Panc1 (cell line): ENCODE measurements at places on chromosomes 7 and 10.
A peak's percentile ranks its signal among the peaks of the same experiment; 100 is the strongest.

GRCh38 chr7:148598351-148598750 is 7.8 kb downstream of the C7orf33 start:
- DNase-seq: no peak

GRCh38 chr7:116122972-116123595 is 87.3 kb upstream of the TES start:
- peak; percentile 17 for DNase-seq

GRCh38 chr7:26685606-26686005 is 178.8 kb downstream of the SKAP2 start:
- DNase-seq: no peak

DNA sequence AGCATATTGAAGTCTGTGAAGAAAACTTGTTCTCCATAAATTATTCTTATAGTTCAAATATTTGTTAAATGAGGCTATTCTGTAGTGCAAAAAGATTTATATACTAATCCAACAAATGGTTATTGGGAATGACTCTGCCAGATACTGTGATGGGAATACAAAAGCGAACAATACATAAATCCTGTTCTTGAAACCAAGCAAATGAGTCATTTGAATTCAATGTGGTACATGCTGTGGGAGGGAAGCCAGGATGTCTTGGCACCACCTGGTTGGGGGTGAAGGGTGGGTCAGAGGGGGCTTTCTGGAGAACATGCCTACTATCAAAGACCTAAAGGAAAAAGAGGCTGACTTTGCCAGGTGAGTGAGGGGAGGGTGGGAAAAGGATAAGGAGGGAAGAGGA is 594.2 kb downstream of the CALN1 start:
- DNase-seq: no peak

- DNase-seq: no peak
Measured at GRCh38 chr7:142018154-142018553, 22.5 kb downstream of the MGAM start.

GRCh38 chr10:63539994-63540393 is 18.8 kb downstream of the REEP3 start:
- no peak for DNase-seq

DNA sequence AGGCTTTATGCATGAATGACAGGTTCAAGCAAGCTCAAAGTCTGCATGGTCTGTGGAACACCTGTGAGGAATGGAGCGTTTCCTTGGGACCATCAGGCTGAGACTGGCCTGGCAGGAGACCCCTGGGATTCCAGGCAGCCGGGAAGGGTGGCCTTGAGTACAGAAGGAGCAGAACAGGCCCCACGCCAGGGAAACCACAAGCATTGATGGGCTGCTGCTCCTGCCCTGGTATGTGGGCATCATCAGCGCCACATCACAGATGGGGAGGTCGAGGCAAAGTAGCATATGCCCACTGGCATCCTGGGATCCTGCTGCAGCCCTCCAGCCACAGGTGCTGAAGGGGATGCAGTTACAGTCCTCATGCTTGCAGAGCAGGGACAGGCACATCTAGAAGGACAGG is 40.9 kb downstream of the ANTXRL start:
- no peak for DNase-seq

GRCh38 chr7:93574646-93575554 is at the start of gene CALCR:
CALCR (minus strand) TSS chr7:93574724; CDS start chr7:93486981, 87,743 bp downstream.
- DNase-seq: no peak

DNA sequence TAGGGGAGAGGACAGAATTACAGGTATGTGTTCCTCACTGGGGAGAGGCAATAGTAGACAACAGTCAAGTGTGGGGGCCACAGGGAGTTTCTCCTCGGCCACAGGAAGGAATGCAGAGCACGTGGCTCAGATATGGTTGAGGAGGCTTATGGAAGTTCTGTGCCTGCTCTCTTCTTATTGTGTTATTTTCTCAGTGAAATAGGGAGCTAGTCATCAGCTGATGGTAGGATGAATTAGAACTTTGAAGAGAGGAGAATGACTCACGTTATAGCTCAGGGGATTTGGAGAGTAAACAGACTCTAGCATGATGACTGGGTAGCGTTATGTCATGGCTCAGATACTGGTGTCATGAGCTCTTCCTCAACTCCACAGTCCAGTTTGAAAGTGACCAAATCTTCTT is 308.3 kb upstream of the IGFBP3 start:
- DNase-seq: peak; percentile 43

- DNase-seq: no peak
Measured at GRCh38 chr10:132643709-132644526, 106.3 kb downstream of the INPP5A start.

GRCh38 chr10:8407501-8408021 is 353.1 kb downstream of the GATA3 start:
- no peak for DNase-seq

GRCh38 chr7:40463446-40463845 is 328.6 kb downstream of the SUGCT start:
- DNase-seq: no peak

DNA sequence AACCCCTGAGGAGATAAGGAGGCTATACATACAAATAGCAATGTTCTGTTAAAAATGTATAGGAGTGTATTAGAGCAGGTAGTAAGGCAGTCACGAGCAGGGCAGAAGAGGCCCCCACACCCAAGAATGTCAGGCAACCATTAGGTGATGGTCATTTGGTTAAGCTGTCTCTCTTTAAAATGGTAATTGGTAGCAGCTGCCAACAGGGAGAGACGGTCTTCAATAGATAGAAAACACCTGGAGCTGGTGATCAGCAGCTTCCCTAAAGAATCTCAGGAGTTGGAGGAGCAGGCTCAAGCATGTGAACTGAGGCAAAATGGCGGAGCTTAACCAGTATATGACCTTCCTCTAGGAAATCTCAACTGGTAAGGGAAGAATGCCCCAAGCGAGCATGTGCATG is 26.4 kb upstream of the HTR5A start:
- DNase-seq: no peak

GRCh38 chr10:4825868-4826791 is at the start of gene AKR1E2:
AKR1E2 (plus strand) TSS chr10:4826207; CDS start chr10:4826325, 118 bp downstream.
- DNase-seq: no peak

GRCh38 chr10:86287966-86288579 is 78.5 kb downstream of the GRID1 start:
- no peak for DNase-seq

DNA sequence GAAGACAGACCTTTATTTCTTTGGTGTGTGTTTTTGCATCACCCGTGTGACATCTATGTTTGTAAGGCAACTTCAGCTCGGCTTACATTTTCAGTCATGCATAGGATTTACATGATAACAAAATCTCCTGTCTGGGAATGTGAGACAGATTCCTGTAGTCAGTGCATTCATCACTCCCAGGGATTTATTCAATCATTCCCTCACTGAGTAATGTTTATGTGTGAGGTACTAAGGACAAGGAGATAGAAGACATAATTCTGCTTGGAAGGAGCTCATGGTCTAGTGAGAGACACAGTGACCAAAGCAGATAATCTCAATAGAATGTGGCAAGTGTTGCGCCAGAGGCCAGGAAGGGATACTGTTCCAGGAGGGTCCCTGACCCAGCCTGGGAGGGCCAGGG is 35.2 kb upstream of the BMPER start:
- no peak for DNase-seq

- DNase-seq: no peak
Measured at GRCh38 chr10:129373231-129373630, 93.8 kb upstream of the MGMT start.

DNA sequence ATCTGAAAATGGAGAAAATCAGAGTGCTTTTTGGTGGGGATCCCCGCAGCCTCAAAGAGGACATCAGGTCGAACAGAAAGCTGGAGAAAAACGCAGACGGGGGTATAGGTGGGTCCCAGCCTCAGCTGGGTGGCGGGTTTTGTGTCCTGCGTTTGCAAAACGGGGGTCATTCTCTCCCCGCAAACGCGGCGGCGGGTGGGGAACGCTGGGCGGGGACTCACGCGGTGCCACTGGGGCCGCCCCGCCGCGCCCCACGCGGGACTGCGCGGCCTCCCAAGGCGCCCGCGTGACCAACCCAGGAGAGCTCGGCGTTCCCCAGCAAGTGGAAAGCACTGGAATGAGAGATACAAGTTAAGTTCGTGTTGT is 806 bp upstream of the VIPR2 start:
- no peak for DNase-seq

DNA sequence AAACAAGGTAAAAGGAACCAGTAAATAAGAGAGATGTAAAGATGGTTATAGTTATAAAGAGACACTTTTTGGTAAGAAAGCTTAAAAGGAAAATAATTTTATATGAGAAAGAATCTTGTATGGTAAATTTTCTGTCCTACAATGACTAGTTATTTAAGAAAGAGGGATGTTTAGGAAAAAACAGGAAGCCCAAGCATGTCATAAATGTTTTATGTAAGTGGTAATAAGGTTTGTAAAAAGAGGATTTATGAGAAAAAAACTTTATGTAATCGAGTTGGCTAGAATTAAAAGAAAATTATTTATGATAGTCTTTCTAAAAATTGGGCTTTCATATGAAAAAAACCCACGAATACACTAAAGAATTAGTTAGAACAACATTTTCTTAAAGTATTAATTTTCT is 34.2 kb upstream of the CREB3L2 start:
- DNase-seq: no peak

- DNase-seq: no peak
Measured at GRCh38 chr7:6172910-6173295, 99.5 kb downstream of the CYTH3 start.
